ENCODE measurements at places on chromosomes 2 and 18. TPM values are rescaled to one million over a fixed set of nuclear protein-coding genes. Genes with fewer than 3 reads are reported as not detected.
A peak's percentile ranks its signal among the peaks of the same experiment; 100 is the strongest.

KLHL29 gene
- 4.1 TPM for total RNA-seq

LAMA3 gene
- 1.3 TPM for total RNA-seq

COL5A2 gene
- total RNA-seq, result 9.2 TPM

- peak; percentile 80 for DNase-seq
Observed at GRCh38 chr18:6109743-6110142, 214.4 kb upstream of the TMEM200C start.

DNA sequence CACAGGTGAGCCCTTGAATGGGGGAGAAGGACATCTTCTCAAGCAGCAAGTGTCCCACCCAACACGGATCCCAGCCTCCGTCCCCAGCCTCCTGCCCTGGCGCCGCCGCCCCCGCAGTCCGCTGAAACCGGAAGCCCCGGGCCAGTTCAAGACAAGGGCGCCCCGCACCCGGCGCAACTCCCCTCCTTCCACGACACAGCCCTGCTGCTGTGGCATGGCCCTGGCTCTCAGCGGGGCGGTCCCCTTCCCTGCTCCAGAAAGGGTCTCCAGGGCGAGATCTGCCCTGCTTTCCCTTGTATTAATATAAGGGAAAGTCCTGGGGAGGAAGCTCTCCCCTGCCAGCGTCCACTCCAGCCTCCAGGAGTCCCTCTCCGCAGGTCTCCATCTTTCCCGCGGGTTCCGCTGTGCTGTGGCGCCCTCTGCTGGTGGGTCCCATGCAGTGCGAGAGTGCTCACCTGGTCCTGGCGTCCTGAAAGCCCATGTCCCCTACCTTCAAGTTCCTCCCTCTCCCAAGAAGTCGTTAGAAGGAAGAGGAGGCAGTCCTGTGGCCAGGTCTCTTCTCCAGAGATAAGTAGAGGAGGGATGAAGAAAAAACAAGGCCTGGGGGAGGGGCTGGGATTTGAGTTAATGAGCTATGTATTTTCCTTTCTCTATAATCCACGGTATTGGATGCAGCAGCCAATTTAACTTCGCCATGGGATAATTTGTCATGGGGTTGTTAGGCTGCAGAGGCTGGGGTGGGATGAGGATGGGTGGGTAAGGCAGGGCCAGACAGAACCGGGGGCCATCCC is 176.0 kb downstream of the SMAD2 start:
- DNase-seq, result no peak

DNA sequence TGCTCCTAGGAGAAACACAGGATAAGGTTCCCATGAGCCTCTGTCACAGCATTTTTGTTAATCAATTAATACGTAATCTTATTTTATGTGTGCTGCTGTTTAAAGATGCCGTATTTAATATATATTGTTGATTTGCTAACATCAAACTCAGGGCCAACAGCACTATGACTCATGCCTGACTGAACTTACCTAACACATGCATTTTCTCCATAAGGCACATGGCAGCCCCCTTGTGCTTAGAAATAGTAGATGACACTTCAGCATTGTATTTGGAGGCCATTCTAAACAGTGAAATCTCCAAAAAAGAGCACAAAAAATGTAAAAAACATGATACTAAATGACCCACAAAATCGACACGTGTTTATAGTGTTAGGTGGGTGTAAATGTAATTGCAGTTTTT is 314.8 kb downstream of the MYCN start:
- DNase-seq, result no peak

GRCh38 chr2:184780944-184781343 is 182.6 kb downstream of the ZNF804A start:
- DNase-seq, result no peak

CXCR4 gene
- 3.7 TPM for total RNA-seq

DNA sequence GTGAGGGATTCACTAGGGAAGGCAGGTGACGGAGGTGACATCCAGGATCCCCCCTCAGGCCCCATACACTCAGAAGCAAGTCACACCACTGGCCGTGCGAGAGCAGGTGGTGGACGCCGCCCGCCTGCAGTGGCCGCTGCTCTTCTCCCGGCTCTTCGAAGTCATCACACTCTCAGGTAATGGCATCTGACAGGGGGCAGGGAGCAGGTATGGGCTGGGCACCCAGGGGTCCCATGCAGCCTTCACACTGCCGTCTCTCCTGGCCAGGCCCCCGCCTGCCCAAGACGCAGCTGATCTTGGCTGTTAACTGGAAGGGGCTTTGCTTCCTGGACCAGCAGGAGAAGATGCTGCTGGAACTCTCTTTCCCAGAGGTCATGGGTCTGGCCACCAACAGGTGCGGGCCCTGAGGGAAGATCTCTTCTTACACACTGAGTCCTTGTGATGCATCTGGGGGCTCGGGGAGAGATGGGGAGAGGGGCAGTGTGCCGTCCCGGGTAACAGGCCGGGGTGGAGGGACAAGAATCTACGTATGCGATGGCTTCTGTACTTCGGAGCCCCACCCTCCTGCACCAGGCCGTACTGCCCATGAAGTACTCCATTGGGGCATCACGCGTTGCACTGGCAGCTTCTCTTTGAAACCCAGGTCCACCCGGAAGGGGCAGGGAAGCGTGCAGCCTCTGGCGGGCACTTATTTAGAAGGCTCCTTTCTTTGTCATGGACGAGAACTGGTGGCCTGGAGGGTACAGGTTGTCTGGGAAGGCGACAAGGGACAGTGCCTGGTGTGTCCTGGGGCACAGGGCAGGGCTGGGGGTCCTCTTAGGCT is 18.8 kb upstream of the GPR17 start:
- DNase-seq, result peak; percentile 12

GRCh38 chr2:15979759-15980604 is 39.6 kb downstream of the MYCN start:
- no peak for DNase-seq

DNA sequence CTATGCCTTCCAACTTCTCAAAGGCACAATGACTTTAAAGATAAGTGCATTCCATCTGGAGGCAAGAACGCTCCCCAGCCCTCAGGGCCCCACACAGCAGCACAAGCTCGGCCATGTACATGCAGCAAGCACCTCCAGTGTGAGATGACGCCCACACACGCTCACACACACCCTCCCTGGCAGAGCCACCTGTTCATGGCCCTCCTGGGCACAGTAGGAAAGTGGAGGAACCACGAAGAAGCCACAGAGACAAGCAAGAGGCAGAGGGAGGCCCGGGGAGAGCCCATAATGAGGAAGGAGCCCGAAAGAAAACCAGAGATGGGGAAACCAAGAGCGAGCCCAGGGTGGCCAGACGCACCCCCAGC is 21.7 kb downstream of the BIN1 start:
- DNase-seq, result no peak

GRCh38 chr2:10547663-10548376 is 99.7 kb upstream of the ODC1 start:
- no peak for DNase-seq

- DNase-seq, result peak; percentile 32
Observed at GRCh38 chr2:174914853-174915760, 90.1 kb downstream of the CHN1 start.

DNA sequence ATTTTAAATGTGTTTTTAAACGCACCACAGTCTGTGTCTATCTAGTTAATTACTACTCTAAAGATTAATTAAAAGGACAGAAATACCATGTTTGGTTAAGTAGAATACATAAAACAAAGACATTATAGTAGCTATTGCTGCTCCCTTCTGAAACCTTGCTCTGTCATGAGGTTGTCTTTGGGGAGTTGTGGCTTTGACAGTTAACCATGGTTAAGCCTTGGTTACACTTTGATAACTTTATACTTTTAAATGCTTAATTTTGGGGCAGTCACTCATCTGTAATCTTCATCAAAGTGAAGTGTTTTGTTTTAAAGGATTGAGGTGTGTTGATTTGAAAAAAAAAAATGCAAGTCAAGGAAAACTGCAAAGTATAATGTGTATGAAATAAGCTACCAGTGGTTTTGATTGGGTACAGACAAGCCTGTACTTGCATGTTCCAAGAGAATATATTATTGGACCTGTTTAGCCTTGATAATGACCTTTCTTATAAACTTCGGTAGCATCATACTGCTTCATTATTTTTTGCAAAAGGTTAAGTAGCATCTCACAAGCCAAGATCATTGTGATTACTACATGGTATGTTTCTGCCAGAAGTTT is 29.8 kb upstream of the TBR1 start:
- no peak for DNase-seq

DNA sequence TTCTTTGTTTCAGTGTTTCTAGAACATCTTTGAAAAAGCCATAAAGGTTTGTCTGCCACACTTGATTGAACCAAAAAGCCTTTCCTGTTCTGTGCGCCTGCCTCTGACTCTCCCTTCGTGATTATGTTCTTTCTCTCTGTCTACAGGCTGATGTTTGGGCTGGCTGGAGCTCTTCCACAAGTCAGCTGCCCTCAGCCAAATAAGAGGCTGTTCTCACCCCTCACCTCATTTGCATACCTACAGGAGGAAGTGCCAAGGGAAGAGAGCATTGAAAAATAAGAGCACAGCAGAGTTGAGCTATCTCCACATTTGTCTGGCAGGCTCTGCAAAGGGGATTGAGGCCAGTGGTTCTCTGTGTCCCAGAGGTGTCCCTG is 15.8 kb downstream of the INPP5D start:
- no peak for DNase-seq

DNA sequence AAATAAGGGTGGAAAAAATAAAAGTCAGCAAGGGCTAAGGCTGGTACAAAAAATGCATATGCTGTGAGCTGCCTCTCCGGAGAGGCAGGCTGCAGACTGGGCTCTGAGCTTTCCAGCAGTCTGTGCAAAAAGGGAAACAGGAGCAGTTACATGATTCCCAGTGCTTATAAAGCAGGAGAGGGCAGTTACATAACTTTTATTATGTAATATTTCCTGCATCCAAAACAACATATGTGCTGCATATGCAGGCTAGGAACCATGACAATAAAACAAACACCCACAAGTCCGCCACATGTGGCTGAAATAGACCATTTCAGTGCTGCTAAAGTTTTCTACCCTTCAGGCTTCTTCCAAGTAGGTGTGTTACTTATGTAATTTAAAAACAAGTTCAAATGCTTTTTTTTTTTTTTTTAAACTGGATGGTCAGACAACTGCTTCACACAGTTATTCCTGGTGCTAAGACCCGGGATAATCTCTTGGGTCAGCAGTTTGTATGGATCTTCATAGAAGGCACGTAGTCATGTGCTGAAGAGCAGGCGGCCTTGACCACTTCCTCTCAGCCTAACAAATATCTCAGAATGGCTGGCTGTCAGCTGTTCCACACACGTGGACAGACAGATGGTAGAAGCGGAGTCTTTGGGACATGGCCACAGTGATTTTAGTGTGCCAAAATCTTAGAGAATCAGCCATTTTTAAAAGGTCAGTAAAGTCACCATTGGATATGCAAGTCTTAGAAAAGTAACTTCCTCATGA is 43.5 kb downstream of the ARMC9 start:
- DNase-seq, result peak; percentile 62

C1GALT1C1L gene
- total RNA-seq, result not detected

- no peak for DNase-seq
Observed at GRCh38 chr2:6080932-6081753, 389.0 kb downstream of the SOX11 start.

- DNase-seq, result no peak
Observed at GRCh38 chr2:112829961-112830681, 6.5 kb downstream of the IL1B start.

GRCh38 chr2:235078914-235079472 is 127.2 kb downstream of the SH3BP4 start:
- DNase-seq, result no peak

DNA sequence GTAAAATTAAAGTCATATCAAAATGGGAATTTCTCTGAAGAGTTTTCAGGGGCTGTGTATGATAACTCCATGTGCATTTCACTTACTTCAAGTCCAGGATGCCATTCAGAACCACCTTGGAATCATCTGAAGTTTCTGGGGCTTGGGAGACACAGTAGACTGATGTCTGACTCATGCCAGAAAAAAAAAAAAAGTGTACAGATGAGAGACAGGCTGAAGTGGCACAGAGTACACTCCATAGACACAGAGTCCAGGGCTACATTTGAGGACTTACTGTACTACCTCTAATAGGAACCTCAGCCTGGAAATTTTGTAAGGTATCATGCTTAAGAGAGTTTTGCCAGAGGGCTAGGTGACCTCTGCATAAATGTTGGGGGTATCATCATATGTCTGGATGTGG is 92.0 kb downstream of the SS18 start:
- no peak for DNase-seq

CFAP53 gene
- 0.13 TPM for total RNA-seq

ZNF385B gene
- total RNA-seq, result 5.8 TPM

DNA sequence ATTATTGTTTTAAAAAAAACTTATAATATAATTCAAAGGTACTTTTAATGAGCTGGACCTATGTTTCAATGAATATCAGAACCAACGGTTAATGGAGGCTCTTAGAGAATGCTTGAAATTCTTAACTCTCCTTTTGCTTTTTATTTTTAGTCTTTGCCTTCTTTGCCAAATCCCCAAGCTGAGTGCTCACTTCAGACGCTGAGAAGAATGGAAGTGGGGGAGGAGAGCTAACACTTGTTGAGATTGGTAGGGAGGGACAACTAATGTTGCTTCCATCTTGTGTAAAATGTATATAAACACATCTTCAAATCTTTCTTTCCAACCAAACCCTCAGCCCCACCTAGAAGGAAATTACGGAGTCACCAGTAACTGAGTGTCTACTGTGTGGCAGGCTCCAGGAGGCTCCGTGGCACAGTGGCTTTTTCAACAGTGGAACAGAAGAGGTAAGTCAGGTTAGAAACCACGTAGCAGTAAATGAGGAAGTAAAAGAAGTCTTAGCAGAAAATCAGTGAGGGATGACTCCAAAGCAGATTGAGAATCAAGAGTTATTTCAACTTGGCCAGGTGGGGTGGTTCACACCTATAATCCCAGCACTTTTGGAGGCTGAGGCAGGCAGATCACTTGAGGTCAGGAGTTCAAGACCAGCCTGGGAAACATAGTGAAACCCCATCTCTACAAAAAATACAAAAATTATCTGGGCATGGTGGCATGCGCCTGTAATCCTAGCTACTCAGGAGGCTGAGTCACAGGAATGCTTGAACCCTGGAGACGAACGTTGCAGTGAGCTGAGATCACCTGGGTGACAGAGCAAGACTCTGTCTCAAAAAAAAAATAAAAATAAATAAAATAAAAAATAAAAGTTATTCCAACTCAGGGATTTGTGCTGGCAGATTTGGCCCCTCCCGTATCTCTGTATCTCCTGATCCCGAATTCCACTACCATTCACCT is 45.0 kb upstream of the CREB1 start:
- no peak for DNase-seq
